ENCODE measurements at places on chromosomes 7 and 10. TPM values are rescaled to one million over a fixed set of nuclear protein-coding genes. Genes with fewer than 3 reads are reported as not detected.

Gene FAM25A
- total RNA-seq, result not detected

Gene CTTNBP2
- 15.4 TPM for total RNA-seq

Gene GHRHR
- total RNA-seq, result 0.77 TPM

Gene LIPK
- not detected for total RNA-seq

Gene PTPRE
- total RNA-seq, result 68.7 TPM

DNA sequence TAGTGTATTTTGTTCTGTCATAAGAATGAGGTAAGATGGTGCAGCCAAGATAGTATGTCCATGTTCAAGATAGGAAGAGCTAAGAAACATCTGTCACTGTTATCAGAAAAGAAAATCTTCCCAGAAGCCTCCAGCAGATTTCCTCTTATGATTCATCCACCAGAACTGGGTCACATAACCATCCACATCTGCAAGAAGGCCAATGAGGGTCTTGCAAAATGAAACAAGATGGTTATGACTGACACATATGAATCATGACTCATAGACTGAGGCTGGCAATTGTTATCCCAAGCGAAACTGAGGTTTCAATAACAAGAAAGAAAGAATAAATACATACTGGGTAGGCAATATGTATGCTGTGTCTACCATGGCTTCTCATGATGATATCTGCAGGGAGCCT, 30.3 kb downstream of the CCNJ start:
- no peaks in the 10 kb centered on the region for H3K36me3 ChIP-seq
- no peak for DNase-seq
- H3K27me3 ChIP-seq, result no peaks in the 10 kb centered on the region
- H3K4me1 ChIP-seq, result peaks cover 4% of the 10 kb centered on the region
- H3K4me3 ChIP-seq, result no peak overlapping the region

DNA sequence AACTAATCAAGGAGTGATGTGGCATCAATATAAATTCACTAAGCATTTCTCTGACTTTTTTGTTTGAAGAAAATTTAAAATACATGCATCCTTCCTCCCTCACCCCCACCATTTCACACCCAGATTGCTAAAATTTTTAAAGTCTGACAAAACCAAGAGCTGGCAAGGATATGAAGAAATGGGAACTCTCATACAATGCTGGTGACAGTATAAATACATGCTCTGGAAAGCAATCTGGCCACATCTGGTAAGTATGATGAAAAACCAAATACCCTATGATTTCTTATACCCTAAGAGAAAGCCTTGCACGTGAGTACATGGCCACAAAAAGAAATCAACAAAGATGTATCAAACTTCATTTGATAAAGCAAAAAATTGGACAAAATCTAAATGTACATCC, 31.2 kb downstream of the P4HA1 start:
- DNase-seq, result no peak
- peaks cover 21% of the 10 kb centered on the region for H3K36me3 ChIP-seq
- no peak overlapping the region for H3K27ac ChIP-seq
- no peaks in the 10 kb centered on the region for H3K4me1 ChIP-seq
- no peaks in the 10 kb centered on the region for H3K27me3 ChIP-seq

DNA sequence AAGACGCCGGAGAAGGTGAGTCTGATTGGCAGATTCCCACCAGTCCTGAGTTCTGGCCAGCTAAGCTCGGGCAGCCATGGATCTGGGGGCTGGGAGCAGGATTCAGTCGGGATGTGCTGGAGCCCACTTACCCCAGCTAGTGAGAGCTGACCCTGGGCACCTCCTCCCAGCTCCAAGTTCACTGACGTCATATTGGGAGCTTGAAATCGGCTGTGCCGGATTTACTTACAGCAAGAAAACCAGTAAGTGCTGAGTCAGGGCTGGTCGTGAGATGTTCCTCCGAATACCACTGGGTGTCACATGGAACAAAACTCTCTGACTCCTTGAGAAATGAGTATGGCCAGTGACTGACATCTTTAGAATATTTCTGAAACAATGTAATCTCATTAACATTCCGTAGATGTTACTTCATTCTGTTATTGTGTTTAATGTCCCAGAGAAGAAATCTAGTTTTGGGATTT, 621.2 kb downstream of the SDK1 start:
- H3K4me1 ChIP-seq, result no peaks in the 10 kb centered on the region
- H3K27me3 ChIP-seq, result no peaks in the 10 kb centered on the region
- no peak overlapping the region for H3K4me3 ChIP-seq

DNA sequence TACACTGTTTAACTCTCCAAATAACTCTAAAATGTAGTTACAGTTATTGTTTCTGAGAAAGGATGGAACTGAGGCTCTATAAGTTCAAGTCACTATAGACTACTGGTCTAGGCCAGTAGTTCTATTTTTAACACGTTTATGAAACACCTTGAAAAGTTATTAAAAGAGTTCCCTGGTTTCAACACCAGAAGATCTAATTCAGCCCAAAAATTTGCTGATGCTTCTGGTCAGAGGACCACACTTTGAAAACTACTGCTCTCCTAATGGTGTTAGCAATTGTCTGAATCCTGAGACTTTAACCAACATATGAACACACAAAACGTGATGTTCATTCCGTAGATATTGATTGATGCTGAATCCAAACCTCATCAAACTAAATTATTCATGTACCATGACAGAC, 658.6 kb upstream of the STEAP1 start:
- no peaks in the 10 kb centered on the region for H3K27me3 ChIP-seq
- H3K4me3 ChIP-seq, result no peak overlapping the region
- H3K36me3 ChIP-seq, result no peaks in the 10 kb centered on the region
- no peak for DNase-seq
- H3K27ac ChIP-seq, result no peak overlapping the region
- no peaks in the 10 kb centered on the region for H3K4me1 ChIP-seq

- no peak overlapping the region for H3K4me3 ChIP-seq
- H3K27ac ChIP-seq, result no peak overlapping the region
- DNase-seq, result no peak
These were observed 545.7 kb downstream of the GATA3 start for GRCh38 chr10:8600192-8600591.

GRCh38 chr10:47340608-47341170, 7.5 kb upstream of the RBP3 start:
- H3K4me3 ChIP-seq, result no peak overlapping the region
- no peaks in the 10 kb centered on the region for H3K27me3 ChIP-seq
- H3K27ac ChIP-seq, result no peak overlapping the region
- peak; percentile 63 for DNase-seq

DNA sequence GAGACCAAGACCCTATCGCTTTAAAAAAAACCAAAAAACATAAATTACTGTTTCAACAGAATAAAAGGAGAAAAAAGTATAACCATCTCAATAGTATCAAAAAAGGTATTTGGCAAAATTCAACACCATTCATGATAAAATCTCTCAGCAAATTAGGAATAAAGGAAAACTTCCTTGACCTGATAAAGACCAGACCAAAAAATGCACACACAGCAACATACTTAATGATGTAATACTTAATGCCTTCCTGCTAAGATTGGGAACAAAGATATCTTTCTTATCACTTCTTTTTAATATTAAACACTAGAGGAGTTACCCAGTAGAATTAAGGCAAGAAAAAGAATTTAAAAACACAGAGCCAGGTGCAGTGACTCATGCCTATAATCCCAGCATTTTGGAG, 79.3 kb downstream of the CNOT4 start:
- no peak overlapping the region for H3K4me3 ChIP-seq
- H3K4me1 ChIP-seq, result no peaks in the 10 kb centered on the region
- no peak overlapping the region for H3K27ac ChIP-seq
- H3K27me3 ChIP-seq, result no peaks in the 10 kb centered on the region
- peaks cover 9% of the 10 kb centered on the region for H3K36me3 ChIP-seq
- no peak for DNase-seq

GRCh38 chr7:108568801-108569380, 615 bp downstream of the THAP5 start:
- peaks cover 5% of the 10 kb centered on the region for H3K36me3 ChIP-seq
- DNase-seq, result no peak
- H3K27ac ChIP-seq, result peak overlapping the region; percentile 93
- H3K4me1 ChIP-seq, result peaks cover 2% of the 10 kb centered on the region
- no peaks in the 10 kb centered on the region for H3K27me3 ChIP-seq

GRCh38 chr10:17795083-17795482, 14.1 kb upstream of the MRC1 start:
- H3K4me1 ChIP-seq, result no peaks in the 10 kb centered on the region
- no peaks in the 10 kb centered on the region for H3K27me3 ChIP-seq
- no peak for DNase-seq
- H3K36me3 ChIP-seq, result no peaks in the 10 kb centered on the region
- no peak overlapping the region for H3K27ac ChIP-seq

GRCh38 chr7:10085231-10085630, 888.4 kb upstream of the PHF14 start:
- H3K4me1 ChIP-seq, result no peaks in the 10 kb centered on the region
- no peak for DNase-seq
- no peaks in the 10 kb centered on the region for H3K27me3 ChIP-seq
- no peak overlapping the region for H3K27ac ChIP-seq

DNA sequence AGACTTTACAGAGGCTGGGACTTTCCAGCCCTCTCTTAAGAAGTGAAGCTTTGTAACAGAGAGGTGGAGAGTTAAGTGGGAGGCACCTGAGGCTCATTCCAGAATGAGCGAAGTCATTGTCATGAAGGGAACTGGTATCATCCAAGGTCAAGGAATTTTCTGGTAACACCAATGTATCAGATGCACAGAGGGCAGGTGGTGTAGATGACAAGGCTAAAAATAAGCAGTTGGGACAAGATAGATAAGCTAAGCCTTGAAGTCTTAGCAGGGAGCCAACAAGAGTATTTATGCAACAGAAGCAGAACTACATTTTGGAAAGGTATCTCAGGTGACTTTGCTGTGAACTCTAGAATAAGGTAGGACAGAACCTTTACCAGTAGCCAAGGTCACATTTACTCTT, 257.0 kb upstream of the AUTS2 start:
- no peak overlapping the region for H3K4me3 ChIP-seq
- no peaks in the 10 kb centered on the region for H3K36me3 ChIP-seq
- no peak for DNase-seq
- H3K27ac ChIP-seq, result no peak overlapping the region

GRCh38 chr10:59018977-59019376, 157.5 kb upstream of the PHYHIPL start:
- DNase-seq, result no peak
- H3K4me3 ChIP-seq, result no peak overlapping the region
- H3K27me3 ChIP-seq, result no peaks in the 10 kb centered on the region

GRCh38 chr10:121740069-121740468, 141.8 kb upstream of the FGFR2 start:
- no peak for DNase-seq
- no peaks in the 10 kb centered on the region for H3K27me3 ChIP-seq
- H3K4me1 ChIP-seq, result no peaks in the 10 kb centered on the region
- no peaks in the 10 kb centered on the region for H3K36me3 ChIP-seq
- H3K27ac ChIP-seq, result no peak overlapping the region

GRCh38 chr7:67522504-67522903, 525.9 kb downstream of the TYW1 start:
- H3K4me3 ChIP-seq, result no peak overlapping the region
- no peak overlapping the region for H3K27ac ChIP-seq
- H3K36me3 ChIP-seq, result no peaks in the 10 kb centered on the region
- H3K27me3 ChIP-seq, result no peaks in the 10 kb centered on the region

- no peaks in the 10 kb centered on the region for H3K4me1 ChIP-seq
- H3K27me3 ChIP-seq, result no peaks in the 10 kb centered on the region
- DNase-seq, result no peak
- H3K27ac ChIP-seq, result no peak overlapping the region
These were observed 147.8 kb downstream of the ARHGAP22 start for GRCh38 chr10:48456808-48457761.

GRCh38 chr10:71984126-71984808, 20.1 kb downstream of the CHST3 start:
- no peak for DNase-seq
- H3K4me3 ChIP-seq, result no peak overlapping the region
- H3K36me3 ChIP-seq, result no peaks in the 10 kb centered on the region
- H3K4me1 ChIP-seq, result peaks cover 30% of the 10 kb centered on the region
- peak overlapping the region; percentile 58 for H3K27ac ChIP-seq

DNA sequence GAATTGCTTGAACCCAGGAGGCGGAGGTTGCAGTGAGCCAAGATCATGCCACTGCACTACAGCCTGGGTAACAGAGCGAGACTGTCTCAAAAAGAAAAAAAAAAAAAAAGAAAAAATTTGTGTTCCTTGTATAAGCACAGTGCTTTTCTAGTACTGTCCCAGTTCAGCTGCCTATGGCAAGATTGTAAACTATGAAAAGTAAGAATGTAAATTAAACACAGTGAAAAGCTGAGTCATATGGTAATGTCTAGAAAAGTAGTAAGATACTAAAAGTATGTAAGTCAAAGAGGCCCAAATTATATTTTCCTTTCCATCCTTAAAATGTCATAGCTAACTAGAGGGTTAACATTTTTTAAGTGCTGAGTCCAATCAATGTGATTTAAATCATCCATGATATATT, 42.8 kb downstream of the RBM20 start:
- no peak for DNase-seq
- no peak overlapping the region for H3K4me3 ChIP-seq
- H3K36me3 ChIP-seq, result no peaks in the 10 kb centered on the region

- peak; percentile 38 for DNase-seq
- H3K27me3 ChIP-seq, result no peaks in the 10 kb centered on the region
- H3K36me3 ChIP-seq, result no peaks in the 10 kb centered on the region
- peaks cover 9% of the 10 kb centered on the region for H3K4me1 ChIP-seq
- no peak overlapping the region for H3K4me3 ChIP-seq
These were observed 276.9 kb upstream of the KLF14 start for GRCh38 chr7:131010717-131011431.

- no peaks in the 10 kb centered on the region for H3K36me3 ChIP-seq
- no peaks in the 10 kb centered on the region for H3K4me1 ChIP-seq
- H3K27ac ChIP-seq, result no peak overlapping the region
- H3K27me3 ChIP-seq, result no peaks in the 10 kb centered on the region
- DNase-seq, result peak; percentile 49
These were observed 208.0 kb upstream of the C7orf33 start for GRCh38 chr7:148382596-148382995.
